Left renal cortex interstitium (tissue), 4 donors: ENCODE measurements at places on chromosomes 6 and 20.

DNA sequence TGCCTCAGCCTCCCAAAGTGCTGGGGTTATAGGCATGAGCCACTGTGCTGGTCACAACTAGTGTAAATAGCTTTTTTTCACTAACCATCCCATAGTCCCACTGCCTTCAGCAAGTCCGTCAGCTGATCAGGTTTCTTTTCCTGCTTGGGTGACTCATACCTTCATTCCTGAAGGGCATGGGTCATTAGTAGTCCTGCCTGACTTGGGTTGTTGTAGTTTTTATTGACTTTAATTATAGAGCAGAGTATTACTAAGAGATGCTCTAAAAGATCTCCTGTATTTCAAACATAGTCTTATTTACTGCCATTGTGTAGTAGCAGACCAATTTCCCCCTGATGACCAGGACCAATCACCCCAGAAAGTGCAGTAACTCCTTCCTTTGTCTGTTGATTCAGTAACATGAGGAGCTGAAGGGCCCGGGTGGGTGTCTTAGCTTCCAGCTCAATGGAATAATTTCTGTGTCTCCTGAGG lies 25.8 kb downstream of the HLA-C start:
- DNase-seq, result peak; percentile 36

DNA sequence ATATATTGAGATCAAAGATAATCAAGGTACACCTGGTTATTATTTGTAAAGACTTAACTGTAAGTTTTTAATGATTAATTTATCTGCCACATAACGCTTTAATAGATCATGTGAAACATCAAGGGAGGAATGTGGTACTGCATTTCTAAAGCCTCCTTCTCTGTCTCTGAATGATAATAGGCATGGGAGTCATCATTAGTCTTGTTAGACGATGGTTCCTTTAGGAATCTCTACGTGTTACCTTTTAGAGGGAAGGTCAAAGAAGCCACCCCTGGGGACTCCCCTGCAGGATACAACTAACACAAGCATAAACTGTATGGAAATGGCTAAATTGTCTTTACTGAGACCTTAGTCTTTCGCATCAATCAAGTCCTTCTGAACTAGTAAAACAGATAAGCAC lies 173.6 kb upstream of the MCHR2 start:
- DNase-seq, result no peak

DNA sequence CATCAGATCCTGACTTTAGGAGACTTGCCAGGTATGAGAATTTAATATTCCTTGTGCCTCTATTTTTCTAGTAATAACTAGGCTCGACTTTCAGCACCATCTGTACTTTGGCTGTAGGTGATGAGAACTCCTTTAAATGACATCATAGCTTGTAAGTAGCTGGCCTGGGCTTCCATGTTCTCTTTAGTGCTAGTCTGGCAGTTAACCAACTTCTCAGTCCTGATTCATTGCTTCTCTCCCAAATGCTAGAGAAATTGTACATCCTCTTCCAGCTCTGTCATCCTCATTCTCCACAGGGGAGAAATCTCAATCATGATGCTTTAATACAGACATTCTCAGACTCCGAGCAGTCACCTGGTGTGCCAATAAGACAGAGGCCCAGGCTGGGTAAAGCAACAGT lies 143.5 kb upstream of the MOCS1 start:
- no peak for DNase-seq

DNA sequence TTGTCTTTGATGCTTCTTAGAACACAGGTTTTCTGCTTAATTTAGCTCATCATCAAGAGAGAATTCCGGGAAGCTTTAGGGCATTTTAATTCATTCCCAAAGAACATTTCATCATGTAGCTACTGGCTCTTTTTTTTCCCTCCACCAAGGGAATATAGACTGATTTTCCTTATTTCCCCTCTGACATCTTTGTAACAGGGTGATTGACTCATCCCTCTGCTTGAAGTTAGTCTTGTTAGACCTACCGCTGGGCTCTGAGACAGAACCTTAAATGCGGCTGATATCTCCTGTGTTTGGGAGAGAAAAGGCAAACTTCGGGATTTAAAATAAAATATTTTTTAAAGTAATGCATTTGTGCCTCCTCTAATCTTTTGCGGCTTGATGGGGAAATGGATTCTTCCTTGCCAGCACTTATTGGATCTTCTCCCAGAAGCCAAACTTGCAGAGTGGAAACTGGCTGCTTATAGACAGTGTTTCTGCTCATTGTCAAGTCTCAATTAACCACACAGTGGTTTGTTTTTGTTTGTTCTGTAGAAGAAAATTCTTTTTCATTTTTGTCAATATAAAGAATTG lies 272.7 kb upstream of the PLCB4 start:
- no peak for DNase-seq

GRCh38 chr20:49758781-49759180 lies 45.1 kb upstream of the B4GALT5 start:
- DNase-seq, result no peak

DNA sequence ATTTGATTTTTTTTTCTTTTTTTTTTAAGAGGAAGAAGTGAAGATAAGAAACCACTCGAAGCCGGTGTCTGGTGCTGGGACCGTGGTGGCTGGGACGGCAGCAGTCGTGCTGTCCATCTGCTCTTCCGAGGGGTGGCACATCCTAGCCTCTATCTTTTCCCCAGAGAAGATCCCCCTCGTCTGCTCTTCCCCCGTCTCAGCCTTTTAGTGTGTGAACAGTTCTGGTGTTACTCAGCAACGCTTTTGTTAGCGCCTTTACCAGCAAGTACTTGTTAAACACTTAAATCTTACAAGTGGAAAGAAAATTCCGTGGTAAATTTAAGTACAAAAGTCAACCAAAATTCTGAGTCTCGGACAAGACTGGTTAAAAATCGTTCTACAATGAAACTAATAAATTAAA lies 90.1 kb downstream of the RSPH3 start:
- no peak for DNase-seq

- DNase-seq, result no peak
These were observed 217.9 kb downstream of the PLCB4 start for GRCh38 chr20:9286501-9287461.

DNA sequence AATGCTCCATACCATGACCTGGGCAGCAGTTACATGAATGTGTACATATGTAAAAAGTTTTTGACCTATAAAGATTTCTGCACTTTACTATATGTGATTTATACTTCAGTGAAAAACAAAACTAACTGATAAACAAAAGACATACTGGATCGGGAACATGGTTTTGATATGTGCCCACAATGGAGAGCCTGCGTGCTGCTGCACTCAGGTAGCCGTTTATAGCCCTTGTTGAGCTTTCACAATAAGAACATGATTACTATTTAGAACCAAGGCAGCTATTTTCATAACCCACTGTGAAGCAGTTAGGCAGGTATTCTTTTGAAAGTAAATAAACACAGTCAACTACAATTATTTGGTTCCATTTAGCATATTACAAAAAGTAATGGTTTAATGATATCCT lies 195.9 kb upstream of the RAB32 start:
- no peak for DNase-seq

DNA sequence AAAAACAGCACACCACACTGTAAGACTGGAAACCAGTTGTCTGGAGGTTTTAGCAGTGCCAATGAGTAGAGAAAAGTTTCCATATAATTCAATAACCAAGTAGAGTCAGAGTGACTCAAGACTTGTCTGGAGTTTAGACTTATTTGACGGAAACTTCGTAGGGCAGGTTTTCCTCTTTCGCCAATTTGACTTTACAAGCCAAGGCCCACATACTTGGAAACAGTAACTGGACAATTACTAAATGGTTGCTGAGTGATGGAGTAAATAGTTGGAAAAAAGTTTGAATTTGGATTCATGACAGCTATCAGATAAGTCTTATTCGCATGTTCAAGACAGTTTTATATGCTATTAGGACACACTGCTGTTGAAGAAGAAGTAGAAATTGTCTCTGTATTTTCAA lies 48.1 kb upstream of the CTAGE9 start:
- no peak for DNase-seq

GRCh38 chr6:35181308-35181932 lies 32.3 kb upstream of the SCUBE3 start:
- DNase-seq, result no peak

- DNase-seq, result no peak
These were observed 851.4 kb upstream of the CITED2 start for GRCh38 chr6:140225701-140226436.

DNA sequence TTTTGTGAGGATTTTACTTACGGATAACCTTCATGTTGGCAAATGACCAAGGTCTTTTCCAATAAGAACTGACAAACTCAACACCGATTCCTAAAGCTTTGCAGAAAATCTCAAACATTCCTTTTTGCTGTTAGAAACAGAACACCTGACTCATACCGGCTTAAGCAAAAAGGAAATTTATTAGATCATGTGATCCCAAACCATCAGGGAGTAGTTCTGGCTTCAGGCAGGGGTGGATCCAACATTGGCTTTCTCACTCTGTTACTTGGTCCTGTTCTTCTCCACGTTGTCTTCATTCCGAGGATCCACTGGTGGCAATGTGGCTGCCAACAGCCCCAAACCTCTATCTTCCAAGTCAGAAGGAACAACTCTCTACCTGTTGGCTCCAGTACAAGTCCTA lies 95.9 kb upstream of the PMEPA1 start:
- no peak for DNase-seq

- DNase-seq, result no peak
These were observed 97.8 kb downstream of the OTOR start for GRCh38 chr20:16846006-16846405.

- peak; percentile 88 for DNase-seq
These were observed at the start of gene TJAP1 for GRCh38 chr6:43477235-43478007. TSS of gene TJAP1 (plus strand) at chr6:43477570. CDS start at chr6:43499002, 21,432 bp downstream.

DNA sequence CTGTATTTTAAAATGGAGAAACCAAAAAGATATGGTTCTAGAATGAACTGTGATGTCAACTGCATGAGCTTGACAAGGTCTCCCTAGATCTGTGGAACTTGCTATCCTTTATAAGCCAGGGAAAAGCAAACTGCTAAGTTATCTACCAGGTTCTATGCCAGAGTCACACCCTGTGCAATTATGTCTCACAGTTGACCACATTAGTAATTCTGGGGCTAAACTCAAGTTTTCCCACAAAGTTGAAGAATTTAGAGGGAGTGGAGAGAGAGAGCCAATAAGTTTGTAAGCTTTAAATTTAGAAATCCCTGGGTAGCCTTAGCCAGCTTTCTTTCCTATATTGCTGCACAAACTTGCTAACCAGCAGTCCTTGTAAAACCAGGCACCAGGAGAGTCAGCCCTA lies 407.0 kb upstream of the SASH1 start:
- no peak for DNase-seq

DNA sequence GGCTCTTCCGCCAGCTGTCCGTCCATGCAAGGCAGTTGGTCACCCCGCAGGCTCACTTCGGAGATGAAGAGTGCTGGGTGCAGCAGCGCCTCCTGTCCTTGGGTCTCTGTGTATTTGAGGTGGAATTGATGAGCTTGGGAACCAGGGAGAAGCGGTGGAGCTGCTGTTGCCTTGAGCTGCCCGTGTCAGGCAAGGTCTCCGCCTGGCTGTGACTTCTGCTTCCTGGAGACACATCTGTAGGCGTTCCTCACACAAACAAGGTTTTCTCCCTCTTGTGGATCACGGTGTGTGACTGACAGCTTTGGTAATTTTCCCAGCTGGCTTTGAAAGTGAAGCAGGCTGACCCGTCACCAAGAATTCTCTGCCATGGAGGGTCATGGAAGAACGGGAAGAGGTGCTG lies 2.5 kb upstream of the SLC17A9 start:
- no peak for DNase-seq

DNA sequence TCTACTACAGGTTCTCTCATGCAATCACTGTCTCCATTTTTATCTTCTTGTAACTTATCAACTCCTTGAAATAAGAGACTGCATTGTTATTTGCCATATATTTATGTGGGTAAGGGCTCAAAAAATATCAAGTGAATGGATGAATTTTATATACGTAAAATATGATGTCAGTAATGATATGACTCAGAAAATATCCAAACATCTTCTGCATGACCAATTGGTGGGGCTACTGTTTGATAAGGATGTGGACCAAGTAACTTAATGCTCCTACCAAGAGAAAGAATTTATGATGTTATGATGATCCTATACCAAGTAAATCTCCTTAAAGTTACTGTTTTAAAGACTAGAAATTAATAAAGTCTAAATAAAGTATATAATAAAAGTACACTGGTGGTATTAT lies 103.7 kb downstream of the OGFRL1 start:
- DNase-seq, result no peak

- no peak for DNase-seq
These were observed 6.9 kb downstream of the SPDEF start for GRCh38 chr6:34549026-34549803.

- DNase-seq, result no peak
These were observed 65.0 kb upstream of the SLC2A12 start for GRCh38 chr6:134117409-134117808.

GRCh38 chr20:43983359-43983758 lies 68.7 kb downstream of the TOX2 start:
- no peak for DNase-seq

DNA sequence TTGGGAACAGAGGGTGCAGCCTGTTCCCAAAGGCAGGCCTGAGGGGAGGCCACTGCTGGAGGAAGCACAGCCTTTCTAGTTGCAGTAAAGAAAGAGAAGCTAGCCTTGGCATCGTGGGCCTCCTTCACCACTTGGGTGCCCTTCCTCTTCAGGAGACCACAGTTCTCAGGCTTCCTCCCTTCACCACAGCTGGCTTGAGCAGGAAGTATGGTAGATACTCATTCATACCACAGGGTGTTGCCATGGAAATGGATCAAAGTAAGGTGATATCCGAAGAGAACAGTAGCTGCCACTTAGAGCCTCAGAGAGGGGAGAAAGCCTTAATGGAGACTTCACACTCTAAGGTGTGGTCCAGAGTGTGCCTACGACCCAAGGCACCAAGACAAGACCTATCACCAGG lies 120.4 kb upstream of the RIPOR2 start:
- DNase-seq, result no peak

GRCh38 chr6:123091091-123091895 lies 95.3 kb downstream of the CLVS2 start:
- DNase-seq, result no peak

- peak; percentile 12 for DNase-seq
These were observed 147.8 kb downstream of the PHACTR3 start for GRCh38 chr20:59752101-59752586.

DNA sequence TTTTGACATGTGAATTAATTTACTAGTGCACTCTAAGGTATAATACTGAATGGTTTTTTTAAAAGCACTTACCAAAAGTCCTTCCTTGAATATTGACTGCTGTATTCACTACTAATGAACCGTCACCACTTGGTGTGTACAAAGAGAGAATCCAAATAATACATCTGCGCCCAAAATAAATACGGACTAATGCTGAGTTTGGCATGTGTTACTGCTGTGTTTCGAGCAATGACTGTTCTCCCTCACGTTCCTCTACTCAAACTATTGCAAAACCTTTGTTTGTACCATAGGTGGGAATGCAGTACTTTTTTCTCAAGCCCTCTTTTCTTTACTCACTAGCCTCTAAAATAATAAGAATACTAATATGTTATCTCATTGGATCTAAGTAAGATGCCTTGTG lies 305.5 kb downstream of the QKI start:
- DNase-seq, result no peak
